ENCODE measurements at places on chromosomes 12 and 14.

- DNase-seq: no peak
Measured at GRCh38 chr14:77037215-77037937, 8.9 kb upstream of the IRF2BPL start.

- no peak for DNase-seq
Measured at GRCh38 chr12:49671031-49671765, 36.0 kb downstream of the FMNL3 start.

DNA sequence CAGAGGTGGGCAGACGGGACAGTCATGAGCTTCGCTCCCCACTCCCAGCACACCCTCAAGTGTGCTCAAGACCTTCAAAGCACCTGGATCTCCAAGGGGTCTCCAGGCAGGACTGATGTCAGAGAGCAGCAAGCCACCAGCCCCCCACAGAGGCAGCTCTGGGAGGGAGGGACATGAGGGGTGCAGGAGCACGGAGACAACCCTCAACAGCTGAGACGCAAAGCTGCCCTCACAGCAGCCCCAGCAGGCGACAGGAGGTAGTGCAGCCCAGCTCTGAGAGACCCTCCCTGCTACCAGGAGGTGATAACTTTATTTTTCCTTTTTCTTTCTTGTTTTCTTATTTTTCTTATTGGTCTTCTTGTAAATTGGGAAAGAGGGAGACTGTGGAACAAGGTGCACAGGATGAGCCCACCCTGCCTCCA lies 17.9 kb downstream of the SIVA1 start:
- DNase-seq: no peak

GRCh38 chr14:92942136-92942535 lies 19.2 kb downstream of the CHGA start:
- DNase-seq: no peak

DNA sequence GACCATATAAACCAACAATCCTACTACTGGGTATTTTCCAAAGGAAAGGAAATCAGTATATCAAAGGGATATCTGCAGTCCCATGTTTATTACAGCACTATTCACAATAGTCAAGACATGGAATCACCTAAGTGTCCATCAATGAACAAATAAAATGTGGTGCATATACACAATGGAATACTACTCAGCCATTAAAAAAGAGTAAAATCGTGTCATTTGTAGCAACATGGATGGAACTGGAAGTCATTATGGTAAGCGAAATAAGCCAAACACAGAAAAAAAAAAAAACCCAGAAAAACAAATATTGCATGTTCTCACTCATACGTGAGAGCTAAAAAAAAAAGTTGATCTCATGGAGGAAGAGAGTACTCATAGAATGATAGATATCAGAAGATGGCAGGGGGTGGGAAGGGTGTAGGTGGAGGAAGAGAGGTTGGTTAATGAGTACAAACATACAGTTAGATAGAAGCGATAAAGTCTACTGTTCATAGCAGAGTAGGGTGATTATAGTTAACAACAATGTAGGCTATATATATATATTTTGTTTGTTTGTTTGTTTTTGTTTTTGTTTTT lies 49.3 kb downstream of the BCAT1 start:
- DNase-seq: no peak

DNA sequence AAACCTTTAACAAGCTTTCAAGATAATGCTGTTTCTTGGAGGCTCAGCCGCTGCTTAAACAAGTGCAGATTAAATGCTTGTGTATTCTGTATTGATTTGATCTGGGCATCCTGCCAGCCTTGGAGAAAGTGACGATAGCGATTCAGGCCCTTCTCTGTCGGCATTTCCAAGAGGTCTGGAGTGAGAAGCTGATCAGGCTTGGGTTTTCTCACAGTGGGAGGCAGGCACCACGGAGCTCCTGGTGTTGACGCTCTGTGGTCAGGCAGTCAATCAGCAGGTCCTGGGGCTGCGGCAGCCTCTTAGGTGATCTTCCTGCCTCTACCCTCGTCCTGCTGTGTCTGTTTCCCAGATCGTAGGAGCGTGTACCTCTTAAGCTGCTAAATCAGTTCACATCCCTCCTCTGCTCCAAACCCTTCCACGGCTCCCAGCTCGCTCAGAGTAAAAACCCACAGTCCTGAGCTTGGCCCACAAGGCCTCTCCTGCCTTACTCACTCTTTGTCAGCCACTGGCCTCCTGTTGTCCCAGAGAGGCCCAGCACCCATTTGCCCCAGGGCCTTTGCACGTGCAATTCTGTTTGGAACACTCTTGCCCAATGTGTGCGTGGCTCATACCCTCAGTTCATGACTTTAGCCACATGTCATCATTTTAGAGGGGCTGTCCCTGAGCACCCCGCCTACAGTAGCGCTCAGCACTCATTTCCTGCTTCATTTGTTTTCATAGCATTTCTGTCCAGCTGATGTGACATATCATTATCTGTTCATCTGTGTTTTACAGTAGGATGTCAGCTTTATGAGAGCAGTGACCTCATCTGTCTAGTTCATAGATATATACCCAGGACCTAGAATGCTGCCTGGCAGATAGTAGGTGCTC lies 155.4 kb downstream of the AACS start:
- DNase-seq: peak; percentile 15

GRCh38 chr12:131430158-131430742 lies 280.6 kb upstream of the SFSWAP start:
- no peak for DNase-seq

- no peak for DNase-seq
Measured at GRCh38 chr12:96271469-96272199, 77.5 kb downstream of the ELK3 start.

- DNase-seq: no peak
Measured at GRCh38 chr12:85798122-85798521, 38.1 kb downstream of the RASSF9 start.

GRCh38 chr12:104423809-104424208 lies 32.9 kb upstream of the CHST11 start:
- no peak for DNase-seq

DNA sequence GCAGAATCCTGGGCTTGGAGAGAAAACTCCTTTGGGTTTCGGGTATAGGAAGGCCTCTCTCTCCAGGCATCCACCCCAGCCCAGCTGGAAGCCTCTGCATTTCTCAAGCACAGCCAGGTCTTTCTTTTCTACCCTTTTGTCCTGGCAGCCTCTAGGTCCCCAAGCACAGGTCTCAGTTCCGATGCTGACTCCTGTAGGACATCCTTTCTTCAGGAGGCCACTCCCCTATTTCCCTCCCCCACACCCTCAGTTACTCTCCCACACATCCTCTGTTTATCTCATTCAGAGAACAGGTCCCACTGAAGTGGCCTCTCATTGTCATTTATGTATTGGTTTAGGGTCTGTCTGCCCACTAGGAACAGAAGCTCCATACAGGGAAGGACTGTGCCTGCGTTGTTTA lies 352.6 kb downstream of the VRK1 start:
- DNase-seq: no peak

- DNase-seq: no peak
Measured at GRCh38 chr12:3933074-3933818, 60.0 kb upstream of the PARP11 start.

- peak; percentile 30 for DNase-seq
Measured at GRCh38 chr14:70622111-70622712, 19.5 kb upstream of the TTC9 start.

DNA sequence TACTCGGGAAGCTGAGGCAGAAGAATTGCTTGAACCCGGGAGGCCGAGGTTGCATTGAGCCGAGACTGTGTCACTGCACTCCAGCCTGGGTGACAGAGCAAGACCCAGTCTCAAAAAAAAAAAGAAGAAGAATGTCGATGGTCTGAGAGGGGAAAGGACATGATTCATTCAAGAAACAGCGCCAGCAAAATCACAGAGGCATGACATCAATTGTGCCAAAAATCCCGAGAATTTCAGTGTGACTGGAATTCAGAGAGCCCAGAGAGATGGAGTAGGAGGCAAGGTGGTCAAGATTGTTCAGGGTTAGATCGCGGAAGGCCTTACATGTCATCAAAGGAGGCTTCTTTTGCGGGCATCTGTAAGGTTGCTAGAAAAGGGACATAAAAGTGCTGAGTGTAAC lies 483.3 kb downstream of the VRK1 start:
- peak; percentile 38 for DNase-seq

- DNase-seq: no peak
Measured at GRCh38 chr12:105107171-105107493, 399 bp upstream of the WASHC4 start.

- no peak for DNase-seq
Measured at GRCh38 chr14:36066636-36067035, 109.9 kb downstream of the PTCSC3 start.

- no peak for DNase-seq
Measured at GRCh38 chr12:100267603-100268281, 765 bp downstream of the SCYL2 start.

GRCh38 chr12:32471591-32472001 lies 72.2 kb downstream of the FGD4 start:
- no peak for DNase-seq

GRCh38 chr14:57261604-57262003 lies 7.1 kb downstream of the EXOC5 start:
- no peak for DNase-seq

DNA sequence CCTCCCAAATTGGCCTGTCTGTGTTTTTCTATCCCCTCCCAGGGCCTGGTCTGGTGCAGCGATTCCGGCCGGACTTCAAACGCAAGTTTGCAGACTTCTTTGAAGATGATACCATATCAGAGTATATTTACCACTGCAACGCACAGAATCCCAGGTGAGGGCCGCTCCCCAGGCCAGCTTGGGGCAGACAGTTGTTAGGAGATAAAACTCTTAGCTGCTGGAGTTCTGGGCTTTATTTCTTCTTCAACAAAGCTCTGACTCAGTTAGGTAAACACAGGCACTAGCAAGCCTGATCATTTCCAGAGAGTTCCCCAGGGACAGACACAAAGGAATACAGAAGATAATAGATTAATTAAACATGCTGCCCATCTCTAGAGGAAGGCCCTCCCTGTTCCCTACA lies 8.3 kb downstream of the ABHD4 start:
- DNase-seq: no peak

GRCh38 chr12:77102691-77103090 lies 37.3 kb upstream of the E2F7 start:
- DNase-seq: no peak

- DNase-seq: no peak
Measured at GRCh38 chr12:65330331-65330730, 51.8 kb downstream of the MSRB3 start.

GRCh38 chr14:71267007-71267513 lies 359.8 kb downstream of the PCNX1 start:
- peak; percentile 71 for DNase-seq

GRCh38 chr12:115758183-115758582 lies 519.3 kb downstream of the MED13L start:
- DNase-seq: no peak

GRCh38 chr12:55724226-55724939 lies 4.2 kb downstream of the RDH5 start:
- DNase-seq: no peak

DNA sequence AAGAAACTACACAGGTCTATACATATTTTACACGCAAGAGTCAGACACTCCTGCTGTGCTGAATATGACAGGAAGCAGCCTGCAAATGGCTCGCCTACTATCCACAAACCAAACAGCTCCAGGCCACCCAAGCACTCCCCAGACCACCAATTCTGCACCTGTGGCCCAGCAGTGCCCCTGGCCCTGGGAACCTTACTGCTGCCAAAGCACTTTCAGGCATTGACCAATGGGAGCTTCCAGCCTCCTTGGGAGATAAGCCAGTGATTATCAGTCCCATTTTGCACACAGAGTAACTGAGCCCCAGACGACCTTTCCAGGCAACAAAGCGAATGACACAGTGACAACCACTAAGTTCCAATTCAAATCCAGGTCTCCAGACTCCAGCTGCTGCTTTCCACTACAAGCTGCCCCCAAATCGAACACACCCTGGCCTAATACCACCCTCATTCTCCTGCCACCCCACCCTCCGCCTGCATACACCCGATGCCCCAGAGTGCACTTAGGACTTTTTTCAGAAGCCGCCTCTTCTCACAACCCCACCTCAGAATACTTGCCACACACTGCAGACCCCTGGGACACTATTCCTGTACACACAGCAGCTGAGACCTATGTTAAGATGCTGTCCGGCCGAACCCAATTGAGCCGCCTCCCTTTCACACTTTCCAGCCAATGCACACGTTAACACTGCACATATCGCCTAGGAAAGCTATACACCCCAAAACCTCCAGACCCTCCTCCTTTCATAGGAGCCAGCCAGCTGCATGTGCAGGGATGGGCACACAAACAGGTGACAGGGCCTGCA lies 126.1 kb upstream of the PRMT8 start:
- no peak for DNase-seq

DNA sequence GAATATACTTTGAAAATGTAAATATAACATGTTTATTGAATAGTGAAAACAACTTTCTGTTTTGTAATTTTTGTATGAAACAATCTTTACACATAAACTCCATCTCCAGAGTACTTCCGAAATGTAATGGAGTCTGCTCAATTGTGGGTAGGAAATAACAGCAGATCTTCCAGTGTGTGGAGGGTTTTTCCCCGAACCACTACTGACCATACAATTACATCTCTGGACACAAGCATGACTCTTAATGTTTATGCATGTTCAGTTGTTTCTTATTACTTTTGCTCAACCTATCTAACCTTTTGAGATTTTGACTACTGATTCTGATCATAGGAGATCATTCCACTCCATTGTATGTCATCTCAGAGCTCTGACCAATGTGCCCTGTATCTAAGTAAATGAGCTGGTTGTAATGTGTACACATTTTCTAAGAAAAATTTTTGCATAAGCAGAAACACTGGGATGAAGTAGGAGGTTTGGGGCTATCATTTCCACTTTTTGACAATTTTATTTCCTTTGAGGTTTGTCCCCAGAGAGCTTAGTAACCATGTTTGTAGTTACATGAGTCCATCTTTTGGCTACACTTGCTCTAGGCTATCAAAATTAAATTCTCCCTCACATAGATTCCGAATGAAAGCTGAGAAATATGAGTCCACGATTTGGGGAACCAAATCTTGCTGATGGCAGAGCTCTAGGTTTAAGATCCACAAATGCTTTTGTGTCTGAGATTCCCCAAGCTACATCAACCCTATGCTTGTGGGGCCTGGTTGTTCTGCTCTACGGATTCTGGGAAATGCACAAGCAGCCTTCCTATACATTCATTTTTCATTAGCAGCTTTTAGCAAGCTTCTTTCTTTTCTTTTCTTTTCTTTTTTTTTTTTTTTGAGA lies 21.4 kb upstream of the CLEC4D start:
- no peak for DNase-seq

DNA sequence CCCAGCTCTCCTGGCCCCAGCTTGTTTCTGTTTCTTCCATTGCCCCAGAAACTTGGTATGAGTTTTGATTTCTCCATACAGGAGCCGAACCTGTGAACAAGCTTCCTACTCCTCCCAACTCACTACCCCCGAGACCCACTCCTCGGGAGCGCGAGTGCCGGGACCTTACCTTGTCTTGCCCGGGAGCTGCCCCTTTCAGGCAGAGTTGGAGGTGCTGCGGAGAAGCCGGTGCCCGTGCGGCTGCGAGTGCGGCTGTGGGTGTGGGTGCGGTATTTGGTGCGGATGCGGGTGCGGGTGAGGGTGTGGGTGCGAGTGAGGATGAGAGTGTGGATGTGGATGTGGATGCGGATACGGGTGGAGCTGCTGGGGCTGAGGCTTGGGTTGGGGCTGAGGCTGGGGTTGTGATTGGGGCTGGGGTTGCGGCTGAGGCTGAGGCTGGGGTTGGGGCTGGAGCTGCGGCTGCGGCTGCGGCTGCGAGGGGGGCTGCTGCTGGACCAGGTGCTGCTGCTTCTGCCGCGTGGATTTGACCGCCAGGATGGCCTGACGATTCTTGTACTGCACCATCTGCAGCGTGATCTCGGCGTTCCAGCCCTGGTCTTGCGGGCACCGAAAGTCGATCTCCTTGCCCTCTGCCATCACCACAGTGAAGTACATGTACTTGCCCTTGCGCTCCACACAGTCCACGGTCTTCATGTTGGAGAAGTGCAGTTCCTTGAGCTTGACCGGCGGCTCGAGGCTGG lies 1.1 kb downstream of the PHLDA1 start:
- no peak for DNase-seq

Measured in retinal pigment epithelial cell (primary cell).